ENCODE measurements at places on chromosomes 11 and 22.

- DNase-seq = peak; percentile 28
Observed at GRCh38 chr22:45424241-45424731, 10.8 kb downstream of the RIBC2 start.

DNA sequence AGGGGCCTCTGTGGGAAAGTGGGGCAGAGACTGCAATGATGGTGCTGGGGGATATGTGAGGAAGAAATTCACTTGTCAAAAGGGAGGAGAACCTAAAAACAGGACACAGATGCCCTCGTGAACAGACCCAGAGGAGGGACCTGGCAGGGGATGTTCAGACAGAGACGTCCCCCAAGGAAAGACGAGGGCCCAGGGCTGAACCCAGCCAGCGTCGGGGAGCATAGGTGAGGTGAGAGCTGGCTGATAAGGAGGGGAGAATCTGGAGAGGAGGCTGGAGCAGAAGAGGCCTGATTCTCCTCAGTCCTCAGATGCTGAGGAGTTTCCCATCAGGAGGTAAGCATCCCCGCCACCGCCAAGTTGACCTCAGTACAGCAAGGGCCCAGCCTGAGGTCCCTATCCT is 31.4 kb downstream of the IGLL5 start:
- no peak for DNase-seq

DNA sequence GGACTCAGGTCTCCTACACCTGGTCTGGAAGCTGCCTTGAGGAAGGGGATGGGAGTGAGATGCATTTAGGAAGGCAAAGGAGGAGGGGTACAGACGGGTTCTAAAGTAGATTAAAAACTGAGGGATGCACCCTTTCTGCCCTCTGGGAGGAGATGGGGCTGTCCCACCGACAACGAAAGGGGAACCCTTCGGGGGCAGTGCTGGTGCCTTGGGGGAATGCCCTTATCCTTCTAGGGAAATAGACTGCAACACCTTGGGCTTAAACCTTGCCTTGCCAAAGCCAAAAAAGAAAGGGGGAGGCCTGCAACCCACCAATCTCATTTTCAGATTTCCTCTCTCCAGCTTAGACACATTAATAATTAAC is 89.8 kb downstream of the PLEKHA7 start:
- no peak for DNase-seq

GRCh38 chr11:100294748-100295147 is 392.3 kb upstream of the ARHGAP42 start:
- DNase-seq = no peak

- DNase-seq = peak; percentile 35
Observed at GRCh38 chr22:31488988-31489617, 539 bp downstream of the EIF4ENIF1 start.

DNA sequence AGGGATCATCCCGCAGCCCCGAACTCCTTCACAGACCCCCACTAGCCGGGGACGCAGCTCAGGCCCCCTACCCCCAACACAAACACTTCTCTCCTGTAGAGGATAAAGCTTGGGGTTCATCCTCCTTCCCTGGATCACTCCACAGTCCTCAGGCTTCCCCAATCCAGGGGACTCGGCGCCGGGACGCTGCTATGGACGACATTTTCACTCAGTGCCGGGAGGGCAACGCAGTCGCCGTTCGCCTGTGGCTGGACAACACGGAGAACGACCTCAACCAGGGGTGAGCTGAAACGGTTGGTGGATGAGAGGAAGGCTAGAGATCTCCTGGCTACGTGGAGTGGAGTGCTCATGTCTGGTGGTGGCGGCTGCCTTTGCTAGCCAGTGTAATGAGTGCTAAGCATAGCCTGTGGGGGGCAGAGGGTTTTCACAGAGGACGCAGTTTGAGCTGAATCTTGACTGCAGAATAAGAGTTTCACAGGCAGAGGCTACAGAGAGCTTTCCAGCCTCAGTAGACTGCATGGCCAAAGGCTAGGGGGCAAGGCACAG is 580 bp downstream of the ILK start:
- DNase-seq = peak; percentile 66

DNA sequence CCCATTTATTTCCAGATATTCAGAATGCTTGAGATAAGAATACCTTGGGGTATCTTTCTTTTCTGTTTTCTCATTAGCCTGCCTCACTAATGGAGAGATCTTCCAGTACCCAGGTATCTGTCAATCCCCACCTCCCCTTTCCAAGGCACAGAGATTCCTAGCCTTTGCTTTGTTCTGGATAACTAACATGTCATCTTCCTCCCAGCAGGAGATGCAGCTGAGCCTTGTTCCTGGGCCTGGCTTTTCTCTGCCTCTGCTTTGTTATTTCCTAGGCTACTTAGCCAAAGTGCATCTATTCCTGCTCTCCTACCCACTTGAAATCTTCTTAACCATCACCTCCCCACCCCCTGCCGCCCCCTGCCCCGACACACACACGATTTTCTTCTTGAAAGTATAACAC is 297.1 kb downstream of the NELL1 start:
- no peak for DNase-seq

GRCh38 chr11:34492806-34493414 is 20.7 kb downstream of the ELF5 start:
- DNase-seq = peak; percentile 62

DNA sequence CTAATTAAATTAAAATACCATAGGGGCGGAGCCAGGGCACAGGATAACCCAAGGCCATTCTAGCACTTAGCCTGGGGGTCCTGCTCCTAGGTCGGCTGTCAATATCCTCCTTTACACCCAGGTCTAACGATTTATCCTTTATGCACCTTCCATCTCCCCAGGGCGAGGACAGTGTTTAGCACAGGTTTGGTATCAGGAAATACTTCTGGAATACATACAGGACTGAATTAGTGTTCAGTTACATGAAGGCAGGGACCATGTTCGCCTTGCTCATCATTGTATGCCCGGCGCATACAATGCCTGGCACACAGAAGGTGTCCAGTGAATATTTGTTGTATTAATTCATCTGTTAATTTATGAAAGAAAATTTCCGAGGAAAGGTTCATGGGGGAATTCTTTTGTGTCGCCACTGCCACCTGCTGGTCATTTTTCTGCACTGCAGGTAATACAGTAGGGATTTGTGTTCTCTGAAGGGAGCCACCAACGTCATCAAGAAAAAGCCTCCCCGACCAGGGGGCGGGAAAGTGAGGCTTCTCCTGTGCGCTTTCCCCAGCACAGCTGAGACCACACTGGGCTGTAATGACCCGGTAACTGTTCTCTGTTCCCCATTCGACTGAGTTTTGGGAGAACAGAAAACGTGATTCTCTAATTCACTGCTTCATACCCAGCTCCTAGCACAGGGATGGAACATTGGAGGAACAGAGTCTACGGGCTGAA is 68.7 kb upstream of the ASPHD2 start:
- peak; percentile 78 for DNase-seq

DNA sequence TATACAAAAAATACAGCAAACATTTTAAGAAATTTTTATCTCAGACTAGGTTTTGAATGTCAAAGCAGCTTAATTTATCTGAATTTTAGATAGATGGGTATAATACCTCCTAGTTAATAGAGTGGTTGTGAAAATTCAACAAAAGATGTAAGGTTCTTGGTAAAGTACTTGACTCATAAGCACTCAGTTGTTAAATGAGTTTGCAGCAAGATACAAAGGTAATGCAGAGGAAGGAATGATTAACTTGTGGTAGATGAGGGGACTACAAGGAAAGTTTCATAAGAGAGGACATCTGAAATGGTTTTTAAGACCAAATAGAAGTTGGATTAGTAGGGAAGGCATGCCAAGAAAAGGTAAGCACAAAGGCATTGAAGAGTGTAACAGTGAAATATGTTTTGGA is 37.4 kb downstream of the PPME1 start:
- DNase-seq = no peak

- DNase-seq = no peak
Observed at GRCh38 chr11:127962416-127962815, 624.9 kb downstream of the ETS1 start.

DNA sequence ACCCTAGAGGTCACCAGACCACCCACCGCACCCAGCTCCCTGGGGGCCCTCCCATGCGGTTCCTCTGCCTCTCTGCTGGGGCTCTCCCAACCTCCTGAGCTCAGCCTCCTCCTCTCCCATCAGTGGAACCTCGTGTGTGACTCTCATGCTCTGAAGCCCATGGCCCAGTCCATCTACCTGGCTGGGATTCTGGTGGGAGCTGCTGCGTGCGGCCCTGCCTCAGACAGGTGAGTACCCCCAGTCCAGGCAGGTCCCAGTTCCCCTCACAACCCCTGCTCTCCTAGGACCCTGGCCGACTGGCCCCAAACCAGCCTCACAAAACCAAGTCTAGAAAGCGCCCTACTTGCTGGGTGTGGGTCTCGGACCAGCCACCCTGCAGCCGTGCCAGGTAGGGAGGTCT is 1.6 kb downstream of the SLC22A12 start:
- no peak for DNase-seq

GRCh38 chr11:126544108-126545056 is 188.9 kb downstream of the ST3GAL4 start:
- peak; percentile 55 for DNase-seq

GRCh38 chr22:42018224-42018623 is 19.6 kb downstream of the WBP2NL start:
- no peak for DNase-seq

- DNase-seq = peak; percentile 87
Observed at GRCh38 chr11:96314326-96315020, 28.5 kb downstream of the MAML2 start.

GRCh38 chr11:31863170-31863832 is 52.2 kb upstream of the PAX6 start:
- DNase-seq = no peak

GRCh38 chr11:119029340-119030028 is 1.2 kb downstream of the SLC37A4 start:
- no peak for DNase-seq

DNA sequence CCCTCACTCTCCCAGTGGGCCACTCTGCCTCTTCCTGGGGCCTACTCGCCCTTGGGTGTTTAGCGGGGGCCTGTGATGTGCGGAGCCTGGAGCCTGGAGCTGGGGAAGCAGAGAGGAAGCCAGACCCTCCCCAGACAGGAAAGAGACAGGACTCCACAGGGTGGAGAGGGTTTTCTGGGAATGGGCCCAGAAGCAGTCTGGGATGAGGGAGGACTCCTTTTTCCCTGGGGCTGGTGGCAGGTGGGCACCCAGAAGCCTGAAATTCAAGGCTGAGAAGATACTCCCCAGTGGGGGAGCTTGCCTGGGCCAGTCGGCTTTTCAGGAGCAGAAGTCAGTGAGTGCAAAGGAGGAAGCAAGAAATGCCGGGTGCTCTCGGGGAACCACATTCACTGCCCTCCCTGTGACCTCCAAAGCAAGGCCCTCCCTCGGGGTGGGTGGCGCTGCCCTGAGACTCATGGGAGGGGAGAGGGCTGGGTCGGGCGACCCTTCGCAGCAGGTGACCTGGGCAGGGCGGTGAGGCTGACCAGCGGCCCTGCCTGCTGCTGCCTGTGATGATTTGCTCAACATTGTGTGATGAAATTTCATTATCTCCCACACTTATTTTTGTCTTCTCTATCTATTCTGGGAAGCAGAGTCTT is 1377.4 kb downstream of the BRD1 start:
- DNase-seq = no peak

DNA sequence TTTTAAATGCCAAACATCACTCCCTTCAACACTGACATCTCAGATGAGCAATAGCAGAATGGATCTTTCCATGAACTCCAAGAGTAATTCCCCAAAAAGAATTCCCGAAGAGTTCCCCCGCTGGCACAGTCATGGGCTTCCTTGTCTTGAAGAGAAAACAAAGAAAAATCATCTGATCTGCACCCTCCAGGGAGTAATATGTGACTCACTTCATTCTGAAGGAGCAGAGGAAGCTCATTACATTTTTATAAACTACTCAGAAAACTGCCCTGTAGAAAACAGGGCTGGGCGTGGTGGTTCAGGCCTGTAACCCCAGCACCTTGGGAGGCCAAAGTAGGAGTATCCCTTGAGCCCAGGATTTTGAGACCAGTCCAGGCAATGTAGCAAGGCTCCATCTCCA is 35.7 kb downstream of the CELSR1 start:
- DNase-seq = peak; percentile 89

GRCh38 chr22:38798496-38798895 is 4.6 kb upstream of the DNAL4 start:
- DNase-seq = no peak

DNA sequence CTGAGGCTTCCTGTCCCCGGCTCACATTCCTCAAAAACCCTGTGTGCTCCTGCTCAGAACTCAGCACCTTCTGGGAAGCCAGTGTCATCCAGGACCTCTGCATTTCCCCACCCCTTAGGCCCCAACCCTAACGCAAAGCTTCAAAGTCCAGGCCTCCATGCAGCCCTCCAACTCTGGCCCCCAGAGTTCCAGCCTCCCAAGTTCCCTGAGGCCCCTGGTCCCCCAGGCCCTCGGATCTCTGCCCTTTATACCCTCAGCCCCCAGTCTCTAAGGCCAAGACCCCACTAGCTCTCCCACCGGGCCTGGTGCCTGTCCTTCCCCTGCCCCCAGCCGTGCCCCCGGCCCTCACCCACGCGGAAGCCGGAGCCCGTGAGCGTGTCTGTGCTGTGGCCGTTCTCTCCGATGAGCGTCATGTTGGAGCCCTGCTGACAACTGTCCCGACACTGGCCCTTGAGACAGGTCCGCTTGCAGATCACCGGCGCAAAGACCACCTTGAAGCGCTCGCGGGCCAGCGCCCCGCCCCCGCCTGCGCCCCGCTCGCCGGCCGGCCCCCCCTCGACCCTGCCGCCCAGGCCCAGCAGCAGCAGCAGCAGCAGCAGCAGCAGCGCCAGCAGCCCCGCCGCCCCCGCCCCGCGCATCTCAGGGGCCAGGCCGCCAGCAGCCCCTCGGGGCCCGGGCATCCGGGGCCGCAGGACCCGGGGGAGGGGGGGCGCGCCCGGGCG is 718 bp downstream of the LTBP3 start:
- DNase-seq = peak; percentile 39

GRCh38 chr11:72144807-72145565 is 9.5 kb downstream of the FOLR3 start:
- DNase-seq = peak; percentile 76

DNA sequence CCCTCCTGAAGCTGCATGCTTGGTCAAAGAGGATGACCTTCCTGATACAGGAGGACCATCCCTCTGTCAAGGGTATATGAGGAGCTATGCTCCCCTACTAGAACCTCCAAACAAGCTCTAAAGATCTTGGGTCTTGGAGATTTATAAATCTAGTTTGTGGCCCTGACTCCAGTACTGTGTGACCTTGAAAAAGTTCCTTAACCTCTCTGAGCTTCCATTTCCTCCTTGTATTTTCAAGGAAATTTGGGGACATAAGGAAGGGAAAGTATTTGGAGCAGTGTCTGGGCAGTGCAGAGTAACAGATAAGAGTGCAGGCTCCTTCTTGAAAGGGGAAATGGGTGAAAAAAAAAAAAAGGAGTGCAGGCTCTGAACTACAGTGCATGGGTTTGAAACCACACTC is 45.9 kb downstream of the CHRDL2 start:
- DNase-seq = no peak

All from fibroblast of skin of back (primary cell).